NCI-H1694 (cell line): ENCODE measurements at places on chromosomes 2 and 18.

- DNase-seq = no peak
Measured at GRCh38 chr18:13545514-13545913, 180.8 kb downstream of the FAM210A start.

GRCh38 chr2:231037202-231037730, at the start of gene C2orf72:
TSS of gene C2orf72 (plus strand) at chr2:231037523. CDS start at chr2:231037566, 43 bp downstream.
- DNase-seq = no peak

DNA sequence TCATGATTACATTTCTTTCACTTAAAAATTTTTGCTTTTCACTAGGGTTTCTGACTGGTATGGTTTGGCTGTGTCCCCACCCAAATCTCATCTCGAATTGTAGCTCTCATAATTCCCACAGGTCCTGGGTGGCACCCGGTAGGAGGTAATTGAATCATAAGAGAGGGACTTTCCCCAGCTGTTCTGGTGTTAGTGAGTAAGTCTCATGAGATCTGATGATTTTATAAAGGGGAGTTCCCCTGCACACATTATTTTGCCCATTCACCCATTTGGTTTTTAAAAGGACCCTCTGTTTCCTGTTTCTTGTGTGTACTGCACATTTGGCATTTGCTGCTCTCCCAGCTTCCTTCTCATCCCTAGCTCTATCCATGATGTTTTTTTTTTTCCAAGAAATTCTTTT, 27.8 kb upstream of the NETO1 start:
- DNase-seq = no peak

- DNase-seq = no peak
Measured at GRCh38 chr18:40208958-40209357, 1746.1 kb upstream of the PIK3C3 start.

DNA sequence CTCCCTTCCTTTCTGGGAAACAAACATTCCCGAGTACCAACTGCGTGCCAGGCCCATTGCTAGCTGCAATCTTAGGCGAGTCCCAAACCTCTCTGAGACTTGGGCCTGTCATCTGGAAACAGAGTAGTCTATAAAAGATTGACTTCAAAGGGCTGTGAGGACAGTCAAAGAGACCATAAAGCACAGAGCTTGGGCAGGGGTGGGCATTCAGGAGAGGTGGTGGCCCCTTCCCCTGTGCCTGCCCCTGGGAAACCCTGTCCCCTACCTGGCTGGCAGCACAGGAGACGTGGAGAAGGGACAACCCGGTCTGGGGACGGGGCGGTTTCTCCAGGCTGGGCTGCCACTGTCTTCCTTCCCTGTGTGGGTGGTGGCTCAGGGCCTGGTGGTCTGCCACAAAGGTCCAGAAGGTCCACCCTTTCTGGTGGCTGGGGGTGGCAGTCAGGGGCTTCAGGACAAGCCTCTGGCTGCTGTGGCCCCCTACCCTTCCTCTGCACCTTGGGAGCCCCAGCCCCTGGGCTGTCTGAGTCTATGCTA, 33.9 kb upstream of the FOSL2 start:
- no peak for DNase-seq
